ENCODE measurements at places on chromosomes 11 and 22. TPM values are rescaled to one million over a fixed set of nuclear protein-coding genes. Genes with fewer than 3 reads are reported as not detected.

Gene APOL5
- total RNA-seq: not detected

Gene SF1
- total RNA-seq: 337 TPM

Gene POLD3
- total RNA-seq: 57.7 TPM

GRCh38 chr22:45952553-45952952 is 24.4 kb downstream of the WNT7B start:
- no peak overlapping the region for H3K27ac ChIP-seq
- peaks cover 17% of the 10 kb centered on the region for H3K27me3 ChIP-seq
- H3K4me3 ChIP-seq: no peak overlapping the region
- no peaks in the 10 kb centered on the region for H3K36me3 ChIP-seq
- no peaks in the 10 kb centered on the region for H3K4me1 ChIP-seq

DNA sequence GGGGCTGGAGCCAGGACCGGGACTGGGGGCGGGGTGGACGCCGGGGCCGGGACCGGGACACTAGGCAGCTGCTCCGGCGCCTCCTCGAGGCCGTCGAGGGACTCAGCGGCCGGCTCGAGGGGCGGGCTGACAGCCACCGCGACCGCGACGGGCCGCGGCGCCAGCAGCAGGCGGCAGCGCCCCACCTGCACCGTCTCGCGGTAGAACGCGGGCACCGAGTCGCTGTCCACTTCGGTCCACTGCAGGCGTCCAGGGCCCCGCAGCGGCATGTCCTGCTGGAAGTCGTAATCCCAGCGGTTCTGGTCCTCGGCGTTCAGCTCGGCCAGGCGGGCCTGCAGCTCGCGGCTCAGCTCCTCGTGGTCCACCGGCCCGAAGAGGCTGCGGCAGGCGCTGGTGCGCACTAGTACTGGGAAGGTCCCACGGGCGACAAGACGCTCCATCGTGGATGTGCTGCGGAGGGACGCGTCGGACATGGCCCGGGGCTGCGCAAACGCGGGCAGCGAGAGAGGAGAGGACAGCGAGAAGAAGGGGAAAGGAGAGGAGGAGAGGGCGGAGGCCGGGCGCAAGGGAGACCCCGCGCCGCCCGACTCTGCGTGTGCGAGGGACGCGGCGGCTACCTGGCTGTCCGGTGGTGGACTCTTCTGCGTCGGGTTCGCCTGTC is 428 bp downstream of the CDKN1C start:
- H3K36me3 ChIP-seq: no peaks in the 10 kb centered on the region
- peaks cover 8% of the 10 kb centered on the region for H3K4me1 ChIP-seq
- peak; percentile 63 for DNase-seq
- peaks cover 14% of the 10 kb centered on the region for H3K27me3 ChIP-seq
- peak overlapping the region; percentile 86 for H3K4me3 ChIP-seq

DNA sequence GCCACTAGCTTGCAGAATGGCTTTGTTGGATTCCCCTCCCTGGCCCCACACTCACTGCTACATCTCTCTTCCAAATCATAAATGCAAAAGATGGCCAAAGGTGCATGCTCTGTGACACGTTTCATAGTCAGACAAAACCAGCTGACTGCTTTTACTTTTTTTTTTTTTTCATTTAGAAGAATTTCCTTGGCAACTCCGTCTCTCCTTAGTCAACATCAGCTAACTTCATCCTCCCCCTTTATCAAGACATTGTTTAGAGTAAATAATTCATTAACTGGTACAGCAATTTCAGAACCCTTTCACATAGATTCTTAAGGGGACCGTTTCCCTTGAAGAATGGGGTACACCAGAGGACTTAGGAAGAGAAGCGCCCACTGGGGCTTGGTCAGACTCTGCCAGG is 16.0 kb downstream of the KCNQ1OT1 start:
- no peak overlapping the region for H3K4me3 ChIP-seq
- no peaks in the 10 kb centered on the region for H3K27me3 ChIP-seq
- no peak overlapping the region for H3K27ac ChIP-seq

GRCh38 chr11:11208994-11209393 is 144.1 kb downstream of the CSNK2A3 start:
- no peak overlapping the region for H3K27ac ChIP-seq
- peaks cover 17% of the 10 kb centered on the region for H3K27me3 ChIP-seq
- H3K4me3 ChIP-seq: no peak overlapping the region
- H3K36me3 ChIP-seq: no peaks in the 10 kb centered on the region
- DNase-seq: no peak
- H3K4me1 ChIP-seq: no peaks in the 10 kb centered on the region

- no peak overlapping the region for H3K27ac ChIP-seq
- H3K27me3 ChIP-seq: no peaks in the 10 kb centered on the region
- no peaks in the 10 kb centered on the region for H3K36me3 ChIP-seq
- no peaks in the 10 kb centered on the region for H3K4me1 ChIP-seq
- no peak for DNase-seq
- H3K4me3 ChIP-seq: no peak overlapping the region
Measured at GRCh38 chr11:88114486-88115045, 60.7 kb downstream of the RAB38 start.

- H3K27me3 ChIP-seq: peaks cover 11% of the 10 kb centered on the region
- peak overlapping the region; percentile 87 for H3K4me3 ChIP-seq
- H3K36me3 ChIP-seq: no peaks in the 10 kb centered on the region
- no peak overlapping the region for H3K27ac ChIP-seq
- H3K4me1 ChIP-seq: peaks cover 15% of the 10 kb centered on the region
Measured at GRCh38 chr11:122156940-122157382, 40.9 kb upstream of the BLID start.

DNA sequence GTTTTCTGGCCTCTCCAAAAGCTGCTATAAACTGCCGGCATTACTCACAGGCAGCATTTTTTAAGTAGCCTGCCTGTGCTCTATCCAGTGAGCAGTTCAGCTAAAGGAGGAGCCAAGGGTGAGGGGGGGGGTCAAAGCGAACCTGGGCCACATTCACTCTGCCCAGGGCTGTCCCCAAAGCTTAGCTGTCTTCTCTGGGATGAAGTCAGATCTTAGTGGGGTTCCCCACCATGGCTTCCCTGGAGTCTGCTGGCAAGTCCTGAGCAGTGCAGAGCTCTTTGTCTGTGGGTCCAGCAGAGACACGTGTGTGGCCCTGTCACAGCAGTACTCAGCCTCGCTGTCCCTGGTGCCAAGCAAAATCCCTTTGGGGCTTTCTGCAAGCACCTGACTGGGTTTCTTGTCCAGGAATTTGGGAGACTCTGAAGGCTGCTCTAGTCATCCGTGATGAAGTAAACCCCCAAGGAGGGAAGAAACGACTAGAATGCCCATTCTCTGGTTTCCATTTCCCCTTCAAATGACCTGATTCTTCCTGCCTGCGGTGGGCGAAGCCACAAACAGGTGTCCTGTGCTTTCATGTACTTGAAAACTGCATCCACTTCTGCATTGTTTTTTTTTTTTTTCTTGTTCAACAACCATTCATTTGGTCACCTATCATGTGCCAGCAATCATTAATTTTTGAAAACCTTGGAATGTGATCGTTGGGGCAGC is 2.6 kb downstream of the KCNJ5 start:
- H3K4me3 ChIP-seq: no peak overlapping the region
- DNase-seq: no peak
- H3K36me3 ChIP-seq: no peaks in the 10 kb centered on the region
- peaks cover 13% of the 10 kb centered on the region for H3K4me1 ChIP-seq
- no peak overlapping the region for H3K27ac ChIP-seq

Measured in activated T-cell treated with anti-CD3 and anti-CD28 coated beads, Interleukin-2, amount 50 U/mL, for 72 hours (primary cell).